HT-29 (cell line): ENCODE measurements at places on chromosomes 2 and 18.
A peak's percentile ranks its signal among the peaks of the same experiment; 100 is the strongest.

GRCh38 chr2:166803373-166804000, 84.8 kb upstream of the XIRP2 start:
- DNase-seq = no peak

DNA sequence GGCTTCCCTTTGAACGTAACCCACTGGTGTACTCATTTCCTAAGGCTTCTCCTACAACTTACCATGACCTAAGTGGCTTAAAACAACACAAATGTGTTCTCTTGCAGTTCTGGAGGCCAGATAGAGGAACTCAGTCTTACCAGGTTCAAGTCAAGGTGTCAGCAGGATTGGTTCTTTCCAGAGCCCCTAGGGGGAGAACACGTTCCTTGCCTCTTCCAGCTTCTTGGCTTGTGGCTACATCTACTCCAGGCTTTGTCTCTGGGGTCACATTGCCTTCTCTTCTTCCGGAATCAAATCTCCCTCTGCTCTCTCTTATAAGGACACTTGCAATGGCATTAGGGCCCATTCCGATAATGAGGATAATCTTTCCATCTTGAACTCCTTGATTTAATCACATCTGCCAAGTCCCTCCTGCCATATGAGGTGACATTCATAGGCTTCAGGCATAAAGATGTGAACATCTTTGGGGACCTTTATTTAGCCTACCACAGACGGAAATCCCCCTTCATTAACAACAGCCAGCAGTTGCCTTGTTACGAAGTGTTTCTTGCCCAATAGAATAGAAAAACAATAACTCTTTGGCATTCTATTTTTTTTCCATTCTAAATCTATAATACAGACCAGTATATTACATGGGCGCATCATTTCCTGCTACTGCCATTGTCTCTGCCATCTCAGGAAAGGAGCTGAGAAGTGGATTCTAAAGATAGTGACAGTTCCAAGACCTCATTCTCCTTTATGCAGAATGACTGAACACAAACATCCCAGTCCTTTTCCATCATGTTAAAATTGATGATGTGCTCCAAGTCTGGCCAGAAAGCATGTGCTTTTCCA, 362.0 kb downstream of the ZNF521 start:
- DNase-seq = no peak

DNA sequence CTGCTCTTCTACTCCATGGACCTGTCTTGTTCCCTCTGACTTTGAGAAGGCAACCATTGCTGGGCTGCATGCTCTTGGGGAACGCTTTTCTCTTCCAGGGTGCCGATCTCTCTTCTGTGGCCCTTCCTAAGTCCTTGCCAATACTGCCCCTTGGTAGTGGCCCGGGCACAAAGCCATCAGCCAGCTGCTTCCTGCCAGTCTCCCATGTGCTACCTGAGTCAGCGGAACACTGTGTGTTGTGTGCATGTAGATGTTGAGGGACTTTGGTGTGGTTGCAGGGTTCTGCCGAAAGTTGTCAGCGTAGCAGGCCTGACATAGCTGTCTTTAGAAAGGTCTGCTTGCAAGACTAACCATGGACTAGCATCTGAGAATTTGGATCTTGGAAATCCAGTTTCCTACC, 35.4 kb downstream of the MGAT5 start:
- no peak for DNase-seq

GRCh38 chr2:218327451-218328210, 29.0 kb upstream of the CATIP start:
- DNase-seq = no peak

- no peak for DNase-seq
Measured at GRCh38 chr2:204673877-204674276, 128.6 kb downstream of the PARD3B start.

- no peak for DNase-seq
Measured at GRCh38 chr2:105593221-105593967, 151.3 kb upstream of the NCK2 start.

DNA sequence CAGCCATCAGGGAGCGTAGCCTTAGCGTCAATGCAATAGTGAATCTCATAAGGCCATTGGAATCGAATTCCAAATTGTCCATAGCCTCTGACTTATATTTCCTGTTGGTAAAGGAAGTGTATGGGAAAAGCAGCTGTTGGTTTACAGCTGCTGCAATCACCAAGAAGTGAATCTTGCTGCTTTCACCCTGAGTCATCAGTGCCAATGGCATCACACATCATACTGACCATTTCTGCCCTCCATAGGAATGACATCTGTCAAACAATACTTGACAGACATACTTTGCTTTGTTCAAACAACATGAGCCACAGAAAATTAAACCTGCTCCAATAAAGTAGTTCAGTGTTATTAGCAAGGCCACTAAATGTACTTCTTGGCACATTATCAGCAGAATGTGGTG, 111.2 kb upstream of the KLHL29 start:
- no peak for DNase-seq

- no peak for DNase-seq
Measured at GRCh38 chr2:144983107-144983506, 463.2 kb upstream of the ZEB2 start.

DNA sequence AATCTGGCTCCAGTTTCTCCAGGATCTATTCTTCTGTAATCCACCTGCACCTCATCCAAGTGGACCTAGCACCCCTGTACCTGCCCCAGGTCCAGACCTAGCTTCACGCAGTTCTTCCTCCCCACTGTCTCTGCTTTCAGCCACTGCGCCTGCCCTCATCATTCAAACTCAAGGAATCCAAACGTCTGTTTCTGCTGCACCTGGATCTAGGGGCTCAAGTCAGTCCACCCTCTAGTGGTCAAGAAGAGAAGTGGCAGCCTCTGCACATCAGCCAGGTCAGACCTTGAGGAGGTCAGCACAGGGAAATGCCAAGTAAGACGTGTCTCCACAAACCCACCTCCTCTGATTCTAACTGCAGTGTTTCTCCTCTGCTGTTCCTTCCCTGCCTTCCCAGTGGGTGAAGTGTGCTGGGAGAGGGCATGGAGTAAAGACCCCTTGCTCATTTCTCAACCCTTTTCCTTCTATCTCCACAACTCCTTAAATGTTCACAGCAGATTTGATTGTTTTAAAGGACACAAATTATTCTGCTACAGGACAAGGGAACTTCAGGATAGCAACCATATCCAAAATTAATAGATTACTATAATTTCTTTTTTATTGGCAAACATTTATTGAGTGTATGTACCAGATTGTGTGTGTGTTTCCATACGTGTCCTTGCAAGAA, 8.6 kb upstream of the RNF152 start:
- DNase-seq = peak; percentile 40

- no peak for DNase-seq
Measured at GRCh38 chr2:1011006-1011405, 60.4 kb downstream of the SNTG2 start.

DNA sequence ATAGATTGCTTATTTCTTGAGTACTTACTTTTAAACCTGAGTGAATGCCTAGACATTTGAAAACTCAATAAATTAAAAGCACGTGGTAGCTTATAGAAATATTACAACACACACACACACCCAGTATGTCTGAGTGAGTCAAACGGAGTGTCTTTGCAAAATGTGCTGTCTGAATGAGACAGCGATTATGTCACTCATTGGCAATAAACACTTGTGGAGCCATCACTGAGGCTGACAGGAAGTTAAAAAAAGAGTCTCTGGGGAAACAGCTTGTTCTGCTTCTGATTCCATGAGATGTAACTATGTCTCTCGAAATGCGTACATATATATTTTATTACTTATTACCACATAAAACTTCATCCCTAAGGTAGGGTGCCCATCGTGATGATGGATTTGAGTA, 22.3 kb upstream of the VPS4B start:
- DNase-seq = no peak

GRCh38 chr2:134148843-134149472, 104.9 kb upstream of the MGAT5 start:
- DNase-seq = no peak

DNA sequence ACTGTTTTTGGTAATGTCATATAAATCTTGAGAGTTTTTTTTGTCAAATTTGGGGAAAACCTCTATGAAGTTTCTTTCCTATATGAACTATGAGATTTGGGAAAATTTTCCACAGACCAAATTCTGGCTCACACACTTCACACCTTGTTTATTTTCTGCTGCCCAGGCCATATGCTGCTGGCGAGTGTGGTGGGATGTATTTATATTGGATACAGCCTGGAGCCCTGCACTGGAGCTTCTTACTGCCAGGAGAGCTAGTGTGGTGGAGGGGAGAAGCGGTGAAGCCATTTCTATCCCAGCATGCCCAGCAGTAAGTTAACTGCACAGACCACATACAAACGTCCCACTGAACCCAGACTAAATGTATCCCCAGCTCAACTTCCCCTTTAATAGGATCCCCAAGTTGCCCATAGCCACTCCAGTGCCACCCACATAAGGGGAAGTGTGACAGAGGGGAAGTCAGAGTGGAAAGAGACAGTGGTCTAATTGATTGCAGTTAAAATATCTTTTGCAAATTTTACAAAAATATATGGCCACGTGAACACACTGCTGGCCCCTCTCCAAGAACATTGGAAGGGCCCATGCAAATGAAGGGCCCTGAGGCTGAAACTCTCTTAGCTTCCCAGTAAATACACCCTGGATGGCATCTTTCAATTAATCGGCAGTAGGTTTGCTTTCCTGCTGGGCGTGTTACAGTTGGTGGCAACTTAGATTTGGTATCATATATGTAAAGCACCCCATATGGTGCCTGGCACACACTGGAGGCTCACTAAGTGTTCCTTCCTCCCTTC, 146.6 kb upstream of the ITGA6 start:
- DNase-seq = no peak

DNA sequence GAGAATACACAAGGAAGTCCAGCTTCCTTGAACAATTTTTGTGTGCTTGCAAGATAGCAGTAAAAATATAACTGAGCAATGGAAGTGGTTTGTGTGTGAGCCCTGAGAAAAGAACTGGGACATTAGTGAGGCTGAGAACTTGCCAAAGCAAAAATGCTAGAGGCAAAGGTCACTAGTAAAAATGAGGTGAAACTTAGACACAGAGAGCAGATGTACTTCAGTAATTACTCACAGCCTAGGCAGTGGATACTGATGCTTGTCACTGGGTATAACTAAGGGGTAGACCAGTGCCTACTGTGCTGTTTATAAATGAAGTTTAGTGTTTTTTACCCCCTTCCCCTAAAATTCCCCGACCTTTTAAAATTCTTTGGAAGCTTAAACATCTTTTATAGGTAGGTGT, 450.1 kb downstream of the LPIN1 start:
- DNase-seq = no peak

DNA sequence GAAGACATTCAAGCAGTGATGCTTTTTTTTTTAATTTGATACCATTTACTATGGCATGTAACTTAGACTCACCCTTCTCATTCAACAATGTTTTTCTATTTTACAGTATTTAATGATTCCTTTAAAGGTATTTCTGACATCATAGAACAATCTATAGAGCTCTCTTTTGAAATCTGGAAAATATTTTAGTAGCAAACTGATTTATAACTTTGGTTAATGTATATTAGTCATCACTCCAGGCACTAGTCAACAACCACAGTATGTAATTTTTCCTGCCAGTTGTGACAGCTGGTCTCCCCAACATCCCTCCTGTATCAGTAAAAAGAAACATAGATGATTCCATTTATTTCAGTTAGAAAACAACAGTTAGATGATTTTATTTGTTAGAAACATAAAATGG, 122.9 kb downstream of the LCLAT1 start:
- no peak for DNase-seq

DNA sequence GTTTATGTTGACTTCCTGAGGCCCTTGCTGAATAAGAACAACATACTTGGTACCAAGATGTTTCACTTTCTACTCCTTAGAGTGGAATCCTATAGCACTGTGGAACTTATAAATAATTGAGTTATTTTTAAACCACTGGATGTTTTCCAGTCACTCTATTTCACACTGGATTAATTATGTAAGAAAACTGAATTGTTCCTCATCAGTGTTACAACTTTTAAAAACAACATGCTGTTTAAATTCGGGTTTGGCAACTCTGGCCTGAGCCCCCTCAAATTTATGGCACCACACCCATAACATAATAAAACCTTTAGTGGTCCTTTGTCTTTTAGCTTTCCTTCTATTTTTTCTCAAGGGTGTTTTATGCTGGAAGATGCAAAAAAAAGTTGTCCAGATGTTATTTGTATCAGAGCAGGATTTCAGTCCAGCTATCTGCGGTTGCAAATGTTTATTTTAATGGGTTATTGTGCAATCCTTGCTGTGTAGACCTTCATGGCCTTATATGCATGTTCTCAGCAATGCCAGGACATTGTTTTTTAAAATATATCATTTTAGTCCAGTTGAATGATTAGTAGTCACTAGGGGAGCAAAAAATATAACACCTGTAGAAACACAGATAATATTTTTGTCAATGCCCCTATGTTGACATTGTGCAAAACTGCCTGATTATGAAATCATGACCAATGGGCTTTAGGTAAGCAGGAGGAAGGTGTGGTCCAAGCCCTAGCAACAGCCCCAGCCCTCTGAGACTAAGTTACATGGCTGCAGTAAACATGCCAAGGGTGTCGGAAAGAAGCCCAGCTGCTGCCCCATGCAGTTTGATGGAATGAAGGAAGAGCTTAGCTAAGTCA, 638.0 kb upstream of the ZEB2 start:
- peak; percentile 3 for DNase-seq

- no peak for DNase-seq
Measured at GRCh38 chr2:72998724-72999123, 72.8 kb downstream of the SFXN5 start.

DNA sequence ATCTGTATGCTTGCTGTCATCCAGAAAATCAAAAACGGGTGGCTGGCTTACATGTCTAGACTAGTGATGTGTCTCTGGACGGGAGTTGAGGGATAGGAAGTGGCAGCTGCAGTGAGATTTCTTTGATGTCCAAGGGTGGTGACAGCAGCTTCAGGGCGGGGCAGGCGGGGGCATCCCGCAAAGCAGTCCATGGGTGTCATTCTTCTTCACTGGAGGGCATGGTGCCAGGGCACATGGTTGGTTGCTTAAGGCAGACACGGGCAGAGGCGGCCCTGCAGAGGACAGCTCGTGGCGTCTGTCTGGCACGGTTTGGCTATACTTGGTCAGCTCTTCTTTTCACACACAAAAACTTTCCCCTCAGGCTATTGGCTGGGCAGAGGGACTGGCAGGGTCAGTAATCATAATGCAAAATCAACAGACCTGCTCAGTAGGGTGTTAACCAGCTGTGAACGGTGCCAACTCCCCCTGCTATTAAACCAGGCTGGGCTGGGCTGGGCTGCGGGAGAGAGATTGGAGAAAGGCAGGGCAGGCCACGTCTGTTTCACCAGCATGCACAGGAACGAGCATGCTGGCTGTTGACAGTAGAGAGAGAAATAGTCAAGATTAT, 63.7 kb downstream of the COL4A3 start:
- no peak for DNase-seq

GRCh38 chr2:122815120-122815519, 1059.7 kb downstream of the TSN start:
- DNase-seq = no peak

GRCh38 chr18:25042641-25043051, 309.3 kb downstream of the ZNF521 start:
- DNase-seq = no peak

GRCh38 chr18:36692371-36692770, 136.4 kb downstream of the TPGS2 start:
- no peak for DNase-seq

- DNase-seq = no peak
Measured at GRCh38 chr2:26668041-26668440, 24.5 kb upstream of the KCNK3 start.
